ENCODE measurements at places on chromosomes 13 and 19. TPM values are rescaled to one million over a fixed set of nuclear protein-coding genes. Genes with fewer than 3 reads are reported as not detected.

ELSPBP1 gene
- total RNA-seq: not detected

ERICH4 gene
- total RNA-seq: not detected

DOCK6 gene
- total RNA-seq: 54.8 TPM

STARD13 gene
- total RNA-seq: 11.3 TPM

KLHL26 gene
- 7.5 TPM for total RNA-seq

- no peak for DNase-seq
- H3K36me3 ChIP-seq: peaks cover 10% of the 10 kb centered on the region
- peaks cover 22% of the 10 kb centered on the region for H3K27me3 ChIP-seq
- H3K27ac ChIP-seq: no peak overlapping the region
- no peaks in the 10 kb centered on the region for H3K4me1 ChIP-seq
- H3K4me3 ChIP-seq: no peak overlapping the region
Observed at GRCh38 chr13:31027136-31027535, 94.7 kb downstream of the TEX26 start.

DNA sequence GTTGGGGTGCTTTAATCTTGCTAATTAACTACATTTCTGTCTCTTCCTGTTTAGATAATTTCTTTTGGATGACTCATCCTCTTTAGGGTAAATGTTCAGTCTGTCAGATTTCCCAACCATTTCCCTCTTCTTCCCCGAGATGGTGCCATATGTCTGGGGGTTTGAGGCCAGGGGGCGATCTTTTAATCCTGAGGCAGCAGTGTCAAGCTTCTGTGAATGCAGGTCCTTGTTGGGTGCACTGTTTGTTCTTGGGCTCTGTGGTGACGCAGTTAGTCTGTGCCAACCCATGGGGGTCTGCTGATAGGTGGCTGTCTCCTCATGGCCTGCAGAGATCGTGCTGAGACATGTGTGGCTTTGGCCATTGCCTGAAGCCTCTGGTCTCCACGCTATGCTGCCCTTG lies 420.4 kb downstream of the NDFIP2 start:
- no peaks in the 10 kb centered on the region for H3K27me3 ChIP-seq
- no peak overlapping the region for H3K27ac ChIP-seq
- DNase-seq: no peak

- no peaks in the 10 kb centered on the region for H3K36me3 ChIP-seq
- H3K4me3 ChIP-seq: no peak overlapping the region
- H3K4me1 ChIP-seq: no peaks in the 10 kb centered on the region
- DNase-seq: no peak
- H3K27me3 ChIP-seq: peaks cover 33% of the 10 kb centered on the region
Observed at GRCh38 chr19:35076657-35077056, 35.1 kb downstream of the HPN start.

DNA sequence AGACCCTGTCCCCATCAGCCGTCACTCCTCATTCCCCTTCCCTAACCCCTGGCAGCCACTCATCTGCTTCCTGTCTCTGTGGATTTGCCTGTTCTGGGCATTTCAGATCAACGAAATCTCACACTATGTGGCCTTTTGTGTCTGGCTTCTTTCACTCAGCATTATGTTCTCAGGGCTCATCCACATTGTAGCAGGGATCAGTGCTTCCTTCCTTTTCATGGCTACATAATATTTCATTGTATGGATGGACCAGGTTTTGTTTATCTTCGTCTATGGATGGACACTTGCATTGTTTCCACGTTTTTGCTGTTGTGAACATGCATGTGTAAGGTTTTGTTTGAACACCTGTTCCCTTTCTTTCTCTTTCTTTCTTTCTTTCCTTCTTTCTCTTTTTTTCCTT lies 41.3 kb downstream of the NWD1 start:
- H3K27ac ChIP-seq: no peak overlapping the region
- DNase-seq: no peak
- H3K4me1 ChIP-seq: no peaks in the 10 kb centered on the region
- H3K4me3 ChIP-seq: no peak overlapping the region
- H3K36me3 ChIP-seq: no peaks in the 10 kb centered on the region
- no peaks in the 10 kb centered on the region for H3K27me3 ChIP-seq

DNA sequence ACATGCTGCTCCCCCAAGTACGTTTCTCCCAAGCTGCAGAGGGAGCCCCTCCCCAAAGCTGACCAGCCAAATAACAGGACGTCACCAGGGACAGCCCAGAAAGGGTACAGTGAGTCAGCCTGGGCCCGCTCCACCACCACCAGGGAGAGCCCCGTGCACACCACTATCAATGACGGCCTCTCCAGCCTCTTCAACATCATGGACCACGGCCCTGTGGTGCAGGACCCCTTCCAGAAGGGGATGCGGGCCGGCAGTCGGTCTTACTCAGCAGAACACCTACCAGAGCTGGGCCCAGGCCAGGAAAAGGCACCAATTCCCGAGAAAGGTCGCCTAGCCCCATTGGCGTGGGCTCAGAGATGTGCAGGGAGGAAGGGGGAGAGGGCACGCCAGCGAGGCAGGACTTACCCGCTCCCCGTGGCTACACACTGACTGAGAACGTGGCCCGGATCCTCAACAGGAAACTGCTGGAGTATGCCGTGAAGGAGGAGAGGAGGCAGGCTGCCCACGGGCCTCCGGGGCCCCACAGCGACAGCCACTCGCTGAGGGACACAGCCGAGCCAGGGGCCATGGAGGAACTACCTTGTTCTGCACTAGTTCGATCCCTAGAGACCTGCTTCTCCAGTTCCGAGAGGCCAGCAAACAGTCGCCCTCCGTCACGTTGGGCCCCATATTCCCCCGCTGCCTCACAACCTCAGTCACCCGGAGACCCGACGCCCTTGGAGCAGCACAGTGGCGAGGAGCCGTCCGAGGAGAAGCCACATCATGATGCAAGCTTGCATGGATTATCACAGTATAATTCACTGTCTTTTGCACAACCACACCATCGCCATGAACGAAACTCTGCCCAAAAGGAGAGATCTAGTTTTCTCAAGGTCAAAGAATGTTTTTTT lies 815.9 kb upstream of the KLHL1 start:
- H3K4me3 ChIP-seq: no peak overlapping the region
- no peaks in the 10 kb centered on the region for H3K4me1 ChIP-seq
- no peak overlapping the region for H3K27ac ChIP-seq

DNA sequence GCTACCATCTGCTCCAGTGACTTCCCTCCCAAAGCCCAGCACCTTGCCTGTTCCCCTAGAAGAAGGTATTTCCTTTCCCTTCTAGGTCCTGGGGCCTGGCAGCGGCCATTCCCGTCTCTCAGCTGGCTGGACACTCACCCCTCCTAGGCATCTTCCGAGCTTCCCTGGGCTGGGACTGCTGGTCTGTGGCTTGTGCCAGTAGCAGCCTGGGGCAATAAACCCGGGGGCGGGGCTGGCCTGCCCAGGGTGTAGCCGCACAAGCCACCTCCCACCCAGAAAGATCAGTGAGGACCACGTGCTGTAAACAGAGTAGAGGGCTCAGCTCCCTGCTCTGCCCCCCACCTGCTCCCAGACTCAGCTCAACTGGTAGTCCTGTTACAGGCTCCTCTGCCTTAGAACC lies 15.0 kb downstream of the LIPE start:
- H3K36me3 ChIP-seq: peaks cover 22% of the 10 kb centered on the region
- H3K27ac ChIP-seq: no peak overlapping the region
- no peak overlapping the region for H3K4me3 ChIP-seq

DNA sequence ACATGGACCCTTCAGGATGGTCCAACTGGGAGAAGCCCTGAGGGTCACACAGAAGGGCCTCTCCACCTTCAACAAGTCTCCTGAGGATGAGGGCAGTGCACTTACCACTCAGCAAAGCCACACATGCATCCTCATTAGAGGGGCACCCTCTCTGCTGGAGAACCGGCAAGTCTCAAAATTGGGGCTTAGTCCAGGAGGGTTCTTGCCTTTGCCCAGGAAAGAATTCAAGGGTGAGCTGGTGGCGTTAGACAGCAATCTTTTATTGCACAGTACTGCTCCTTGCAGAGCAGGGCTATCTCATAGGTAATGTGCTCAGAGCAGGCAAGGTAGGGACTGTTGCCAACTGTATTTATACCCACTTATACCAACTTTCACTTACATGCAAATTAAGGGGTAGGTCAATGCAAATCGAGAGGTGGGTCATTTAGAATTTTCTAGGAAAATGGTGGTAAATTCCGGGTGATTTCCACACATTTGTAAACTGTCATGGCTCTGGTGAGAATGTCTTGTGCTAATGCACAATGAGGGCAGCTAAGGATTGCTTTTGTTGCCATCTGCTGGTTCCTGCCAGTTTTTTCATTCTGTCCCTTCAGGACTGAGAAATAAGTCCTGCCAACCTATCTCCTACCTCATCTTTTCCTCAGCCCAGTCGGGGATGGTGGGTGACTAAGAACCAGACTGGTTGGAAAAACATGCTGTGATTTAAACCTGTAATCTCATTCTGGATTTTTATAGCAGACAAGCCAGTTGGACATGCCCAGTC lies 27.8 kb upstream of the IGSF23 start:
- peaks cover 33% of the 10 kb centered on the region for H3K36me3 ChIP-seq
- no peaks in the 10 kb centered on the region for H3K27me3 ChIP-seq
- no peak overlapping the region for H3K4me3 ChIP-seq
- H3K27ac ChIP-seq: peak overlapping the region; percentile 100
- H3K4me1 ChIP-seq: peaks cover 63% of the 10 kb centered on the region

DNA sequence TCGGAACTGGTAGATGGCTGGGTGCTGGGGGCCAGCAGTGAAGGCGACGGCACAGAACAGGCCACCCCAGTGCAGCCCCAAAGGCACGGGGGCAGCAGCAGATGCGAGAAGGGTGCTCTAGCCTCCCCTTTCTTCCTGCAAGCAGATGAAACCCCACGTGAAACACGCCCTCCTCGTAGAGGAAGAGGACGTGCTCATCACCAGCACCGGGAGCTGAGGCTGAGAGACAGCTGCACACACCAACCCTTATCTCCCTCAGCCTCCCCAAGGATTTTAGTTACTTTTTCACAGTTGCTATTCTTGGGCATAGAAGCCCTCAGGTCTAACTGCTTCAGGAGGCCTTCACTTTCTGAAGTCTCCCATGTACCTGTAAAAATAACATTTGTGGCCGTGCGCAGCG lies 11.9 kb downstream of the ZNF787 start:
- H3K27me3 ChIP-seq: no peaks in the 10 kb centered on the region
- peaks cover 76% of the 10 kb centered on the region for H3K4me1 ChIP-seq
- DNase-seq: no peak
- H3K27ac ChIP-seq: peak overlapping the region; percentile 80
- H3K4me3 ChIP-seq: no peak overlapping the region
- H3K36me3 ChIP-seq: peaks cover 54% of the 10 kb centered on the region

GRCh38 chr13:77865622-77866021 lies 53.0 kb downstream of the EDNRB start:
- H3K4me1 ChIP-seq: no peaks in the 10 kb centered on the region
- no peak for DNase-seq
- H3K27me3 ChIP-seq: no peaks in the 10 kb centered on the region
- no peak overlapping the region for H3K4me3 ChIP-seq

DNA sequence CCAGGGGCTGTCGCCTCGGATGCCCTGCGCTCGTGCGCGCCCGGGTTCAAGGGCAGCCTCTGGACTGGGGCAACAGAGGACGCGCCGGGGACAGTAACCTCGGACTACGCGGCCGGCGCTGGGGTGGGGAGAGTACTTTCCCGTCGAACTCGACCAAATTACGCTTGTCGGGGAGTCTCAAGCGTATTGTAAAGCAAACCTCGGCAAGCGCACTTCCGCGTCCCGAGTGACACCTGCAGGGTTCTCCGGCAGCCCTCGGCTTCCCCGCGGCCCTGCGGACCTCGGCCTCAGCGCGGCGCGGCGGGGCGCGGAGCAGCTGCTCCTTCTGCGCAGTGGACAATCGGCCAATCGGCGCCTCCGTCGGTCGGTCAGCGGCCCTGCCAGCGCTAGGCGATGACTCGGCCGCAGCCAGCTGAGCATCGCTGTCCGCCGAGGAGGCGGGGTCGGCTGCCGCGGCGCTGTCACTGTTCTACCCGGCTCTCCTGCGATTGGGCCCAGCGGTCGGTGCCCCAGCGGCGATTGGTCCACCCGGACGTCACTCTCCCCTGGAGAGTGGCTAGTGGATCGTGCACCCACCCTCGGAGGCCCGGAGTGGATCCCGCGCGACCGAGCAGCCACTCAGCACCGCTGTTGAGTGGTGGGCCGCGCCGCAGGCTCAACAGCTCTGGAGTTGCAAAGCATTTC lies at the start of gene SLC46A3:
SLC46A3 (minus strand) TSS at position 428 of the 684 bp plus-strand sequence. CDS start 972 bp downstream, outside the sequence.
- peaks cover 9% of the 10 kb centered on the region for H3K36me3 ChIP-seq
- H3K4me1 ChIP-seq: no peaks in the 10 kb centered on the region
- H3K27me3 ChIP-seq: no peaks in the 10 kb centered on the region

GRCh38 chr13:30535046-30535445 lies 69.3 kb upstream of the HMGB1 start:
- no peak for DNase-seq
- no peaks in the 10 kb centered on the region for H3K27me3 ChIP-seq
- H3K4me3 ChIP-seq: no peak overlapping the region
- no peak overlapping the region for H3K27ac ChIP-seq

DNA sequence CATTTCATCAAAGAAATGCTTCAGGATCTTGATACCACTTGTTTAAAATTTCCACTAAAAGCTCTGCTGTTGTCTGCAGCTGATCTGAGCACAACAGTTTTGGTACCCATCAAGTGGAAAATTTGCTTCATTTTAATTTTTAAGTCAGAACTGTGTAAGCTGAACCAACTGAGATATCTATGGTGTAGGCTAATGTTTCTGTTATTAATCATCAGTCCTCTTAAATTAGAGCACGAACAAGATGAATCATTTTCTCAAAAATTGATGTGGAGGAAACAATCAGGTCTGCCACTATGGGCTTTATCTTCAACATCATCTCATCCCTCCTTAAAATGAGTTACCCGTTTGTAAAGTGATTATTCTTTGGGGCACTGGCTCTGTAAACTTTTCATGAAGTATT lies 221.5 kb upstream of the NBEA start:
- DNase-seq: no peak
- H3K4me3 ChIP-seq: no peak overlapping the region
- H3K36me3 ChIP-seq: no peaks in the 10 kb centered on the region
- no peak overlapping the region for H3K27ac ChIP-seq
- peaks cover 20% of the 10 kb centered on the region for H3K4me1 ChIP-seq

DNA sequence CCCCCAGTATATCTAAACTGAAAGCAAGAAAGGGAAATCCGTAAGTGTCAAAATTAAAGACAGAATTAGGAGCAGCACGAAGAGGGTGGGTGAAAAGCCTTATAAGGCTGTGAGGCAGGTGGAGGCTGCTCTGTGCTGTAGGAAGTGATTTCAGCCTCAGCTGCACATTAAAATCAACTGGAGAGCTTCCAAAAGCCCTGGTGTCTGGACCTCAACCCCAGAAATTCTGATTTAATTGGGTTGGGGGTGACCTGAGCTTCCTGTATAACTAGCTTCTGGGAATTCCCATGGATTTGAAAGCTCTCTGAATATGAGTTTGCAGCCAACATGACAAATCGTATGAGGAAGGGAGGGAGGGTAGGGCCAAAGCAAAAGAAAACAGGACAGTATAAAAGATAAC lies 242.4 kb upstream of the TMTC4 start:
- H3K4me1 ChIP-seq: no peaks in the 10 kb centered on the region
- DNase-seq: no peak
- no peak overlapping the region for H3K4me3 ChIP-seq
- no peak overlapping the region for H3K27ac ChIP-seq

- no peak for DNase-seq
- no peak overlapping the region for H3K4me3 ChIP-seq
- H3K36me3 ChIP-seq: peaks cover 22% of the 10 kb centered on the region
Observed at GRCh38 chr13:102609696-102610095, 12.9 kb downstream of the TPP2 start.
